ENCODE measurements at places on chromosomes 4 and X.

DNA sequence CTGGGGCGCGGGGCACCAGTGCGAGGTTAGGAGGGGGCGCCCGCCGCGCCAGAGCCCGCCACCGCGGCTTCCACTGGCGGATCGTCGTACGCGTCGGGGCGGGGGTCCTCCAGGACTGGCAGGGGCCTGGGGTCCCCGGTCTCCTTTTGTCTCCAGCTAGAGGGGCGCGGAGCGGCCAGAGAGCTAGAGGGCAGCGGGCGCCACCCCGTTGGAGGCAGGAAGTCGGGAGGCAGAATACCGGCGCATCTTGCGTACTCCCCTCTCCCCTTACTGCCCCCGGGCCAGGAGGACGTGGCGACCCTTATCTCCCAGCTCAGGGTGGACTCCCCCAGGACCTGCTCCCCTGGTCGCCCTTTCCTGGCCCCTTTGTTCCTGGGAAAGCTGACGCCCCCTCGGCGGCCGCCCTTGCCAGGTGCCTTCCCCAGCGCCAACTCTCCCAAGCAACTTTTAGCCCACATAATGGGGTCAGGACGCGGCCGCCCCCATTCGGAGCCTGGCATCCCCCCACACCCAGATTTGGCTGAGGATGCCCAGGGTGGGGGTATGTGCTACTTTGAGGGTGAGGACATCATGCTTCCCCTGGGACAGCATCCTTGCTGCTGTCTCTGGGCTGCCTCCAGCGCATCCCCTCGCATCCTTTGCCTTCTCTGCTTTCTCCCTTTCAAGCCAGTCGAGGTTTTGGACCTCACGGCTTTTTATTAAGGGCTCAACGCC lies 933 bp downstream of the CNKSR2 start:
- no peak for DNase-seq

DNA sequence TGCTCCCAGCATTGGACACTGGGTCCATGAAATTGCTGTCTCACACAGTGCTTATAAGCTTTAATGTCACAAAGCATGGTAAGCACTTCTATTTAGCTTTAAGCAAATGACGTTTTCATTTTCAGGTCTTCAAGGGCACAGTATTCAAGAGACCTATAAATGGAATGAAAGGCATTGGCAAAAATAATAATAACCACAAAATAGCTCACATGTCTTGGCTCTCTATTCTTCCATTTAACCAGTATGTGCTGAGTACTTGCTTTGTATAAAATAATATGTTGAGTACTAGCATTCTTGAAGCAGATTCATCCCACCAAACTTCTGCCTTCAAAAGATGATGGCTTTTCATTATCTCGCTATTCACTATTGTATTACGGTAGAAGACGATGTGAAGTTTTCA lies 203.0 kb downstream of the ADAMTS3 start:
- no peak for DNase-seq

- DNase-seq: no peak
Observed at GRCh38 chr4:3316146-3316545, 23.3 kb downstream of the RGS12 start.

DNA sequence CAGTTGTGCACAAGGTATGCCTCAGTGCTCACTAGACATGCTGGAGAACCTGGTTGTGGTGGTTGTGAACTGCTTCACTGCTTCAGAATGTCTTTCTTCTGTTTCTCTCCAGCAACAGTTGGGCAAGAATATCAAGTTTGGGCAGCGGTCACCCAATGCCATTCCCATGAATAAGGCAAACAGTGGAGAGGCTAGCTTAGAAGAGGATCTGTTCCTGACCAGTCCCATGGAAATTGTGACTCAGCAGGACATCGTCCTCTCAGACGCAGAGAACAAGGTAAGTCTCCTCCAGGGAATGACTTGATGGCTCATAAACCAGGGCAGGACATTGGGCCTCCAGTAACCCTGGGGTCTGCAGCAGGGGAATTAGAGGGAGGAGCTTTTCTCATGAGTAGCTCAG lies 79.9 kb downstream of the AASDH start:
- no peak for DNase-seq

- DNase-seq: peak; percentile 78
Observed at GRCh38 chrX:101415180-101416145, 7.4 kb downstream of the HNRNPH2 start.

- DNase-seq: no peak
Observed at GRCh38 chr4:9804918-9805317, 23.5 kb downstream of the DRD5 start.

- DNase-seq: no peak
Observed at GRCh38 chr4:153166716-153167501, 37.3 kb upstream of the TRIM2 start.

- DNase-seq: no peak
Observed at GRCh38 chr4:140689623-140690022, 66.6 kb downstream of the TBC1D9 start.

DNA sequence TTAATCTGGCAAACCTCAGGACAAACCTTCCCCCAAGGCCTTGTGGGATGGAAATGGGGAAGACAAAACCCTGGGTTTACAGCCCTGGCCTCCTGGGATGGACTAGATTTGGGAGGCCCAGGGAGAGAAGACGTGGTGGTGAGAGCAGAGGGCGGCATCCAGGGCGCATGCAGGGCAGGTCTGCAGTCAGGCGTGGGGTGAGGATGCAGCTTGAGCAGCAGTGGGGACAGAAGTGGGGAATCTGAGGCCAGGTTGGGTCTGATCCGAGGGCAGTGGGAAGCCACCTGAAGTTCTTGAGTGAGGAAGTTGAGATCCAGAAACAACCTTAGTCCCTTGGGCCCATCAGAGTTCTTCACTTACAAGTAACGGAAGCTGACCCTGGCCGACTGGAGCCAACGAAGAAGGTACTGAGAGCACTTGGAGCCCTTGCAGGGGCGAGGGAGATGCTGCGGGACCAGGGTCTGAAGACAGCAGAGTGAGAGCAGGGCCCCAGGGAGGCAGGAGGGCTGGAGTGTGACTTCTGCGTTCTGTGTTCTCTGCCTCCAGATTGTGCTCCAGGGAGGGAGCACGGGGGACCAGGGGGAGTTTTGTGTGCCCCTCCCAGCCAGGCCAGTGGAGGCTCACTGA lies 42.0 kb upstream of the GPR78 start:
- no peak for DNase-seq

GRCh38 chr4:120718979-120719566 lies 203.5 kb downstream of the PRDM5 start:
- DNase-seq: peak; percentile 21

GRCh38 chr4:24781999-24782745 lies 13.2 kb upstream of the SOD3 start:
- no peak for DNase-seq

GRCh38 chr4:115529126-115529525 lies 415.7 kb upstream of the NDST4 start:
- no peak for DNase-seq

- DNase-seq: no peak
Observed at GRCh38 chr4:140641789-140642439, 73.2 kb upstream of the UCP1 start.

- no peak for DNase-seq
Observed at GRCh38 chr4:3354455-3354811, 61.6 kb downstream of the RGS12 start.

- DNase-seq: no peak
Observed at GRCh38 chr4:7630568-7631287, 196.0 kb upstream of the PSAPL1 start.

DNA sequence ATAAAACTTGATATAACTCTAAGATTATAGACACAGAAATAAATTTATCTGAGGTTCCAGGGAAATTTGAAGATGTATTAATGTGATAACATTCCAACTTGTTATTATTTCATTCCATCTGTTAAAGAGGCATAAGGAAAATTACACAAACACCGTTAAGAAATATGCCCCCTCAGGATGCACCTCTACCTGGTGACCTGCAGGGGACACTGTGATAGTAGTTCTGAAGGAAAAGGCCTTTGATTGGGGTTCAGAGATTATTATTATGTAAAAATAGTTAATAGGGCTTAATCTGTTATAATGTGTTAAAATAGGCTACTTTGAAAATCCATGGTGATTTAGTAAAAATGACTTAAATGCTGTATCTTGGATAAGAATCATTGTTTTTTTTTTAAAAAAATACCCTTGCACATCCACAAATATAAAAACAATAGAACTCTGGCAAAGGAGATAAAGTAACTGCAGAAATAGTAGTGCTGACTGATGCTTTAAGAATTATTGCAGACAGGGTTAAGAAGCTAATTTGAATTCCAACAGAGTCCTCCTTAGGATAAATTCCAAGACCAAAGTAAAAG lies 6.1 kb upstream of the ABRAXAS1 start:
- peak; percentile 49 for DNase-seq

- no peak for DNase-seq
Observed at GRCh38 chr4:123443401-123444289, 47.0 kb downstream of the SPRY1 start.

GRCh38 chr4:126364311-126364911 lies 1049.7 kb downstream of the FAT4 start:
- DNase-seq: no peak

- no peak for DNase-seq
Observed at GRCh38 chr4:105894660-105895582, at the start of gene NPNT. Gene NPNT (plus strand): TSS chr4:105895471. CDS start chr4:105895653, 182 bp downstream.

GRCh38 chr4:56689201-56689969 lies 8.3 kb upstream of the HOPX start:
- DNase-seq: no peak

- DNase-seq: no peak
Observed at GRCh38 chrX:137427816-137428215, 138.1 kb upstream of the ZIC3 start.

DNA sequence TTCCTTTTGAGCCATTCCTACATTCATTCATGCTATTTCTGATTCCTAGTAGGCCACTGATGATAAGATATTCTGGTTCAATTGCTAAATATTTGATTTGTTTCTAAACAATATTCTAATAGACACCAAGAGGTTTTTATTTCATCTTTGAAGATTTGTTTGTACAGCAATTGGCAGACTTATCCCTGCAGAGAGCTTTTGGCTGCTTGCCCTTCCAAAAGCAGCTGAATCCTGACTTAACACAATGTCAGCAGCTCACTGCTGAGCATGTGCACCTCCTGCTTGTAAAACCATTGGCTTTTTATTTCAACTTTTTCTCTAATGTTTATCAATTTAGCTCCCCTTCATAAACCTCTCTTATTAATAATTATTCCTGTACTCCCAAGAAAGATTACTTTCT lies 45.3 kb downstream of the MMRN1 start:
- no peak for DNase-seq

DNA sequence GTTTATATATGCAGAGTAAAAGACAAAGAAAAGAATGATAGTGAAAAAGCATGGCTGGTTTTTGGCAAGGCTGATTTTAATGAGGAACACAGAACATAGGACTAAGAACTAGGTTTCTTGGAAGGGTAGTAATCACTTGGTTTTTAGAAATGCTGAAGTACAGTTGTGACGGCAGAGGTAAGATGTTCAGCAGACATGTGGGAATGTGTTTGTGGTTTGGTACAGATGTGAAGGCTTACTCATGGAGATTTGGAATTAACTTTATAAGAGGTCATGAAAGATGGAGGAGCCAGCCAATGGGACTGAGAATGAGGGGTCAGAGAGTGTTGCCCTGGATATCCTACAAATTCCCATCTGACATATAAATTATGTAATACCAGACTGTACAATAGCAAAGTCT lies 243.6 kb downstream of the NPFFR2 start:
- DNase-seq: no peak

DNA sequence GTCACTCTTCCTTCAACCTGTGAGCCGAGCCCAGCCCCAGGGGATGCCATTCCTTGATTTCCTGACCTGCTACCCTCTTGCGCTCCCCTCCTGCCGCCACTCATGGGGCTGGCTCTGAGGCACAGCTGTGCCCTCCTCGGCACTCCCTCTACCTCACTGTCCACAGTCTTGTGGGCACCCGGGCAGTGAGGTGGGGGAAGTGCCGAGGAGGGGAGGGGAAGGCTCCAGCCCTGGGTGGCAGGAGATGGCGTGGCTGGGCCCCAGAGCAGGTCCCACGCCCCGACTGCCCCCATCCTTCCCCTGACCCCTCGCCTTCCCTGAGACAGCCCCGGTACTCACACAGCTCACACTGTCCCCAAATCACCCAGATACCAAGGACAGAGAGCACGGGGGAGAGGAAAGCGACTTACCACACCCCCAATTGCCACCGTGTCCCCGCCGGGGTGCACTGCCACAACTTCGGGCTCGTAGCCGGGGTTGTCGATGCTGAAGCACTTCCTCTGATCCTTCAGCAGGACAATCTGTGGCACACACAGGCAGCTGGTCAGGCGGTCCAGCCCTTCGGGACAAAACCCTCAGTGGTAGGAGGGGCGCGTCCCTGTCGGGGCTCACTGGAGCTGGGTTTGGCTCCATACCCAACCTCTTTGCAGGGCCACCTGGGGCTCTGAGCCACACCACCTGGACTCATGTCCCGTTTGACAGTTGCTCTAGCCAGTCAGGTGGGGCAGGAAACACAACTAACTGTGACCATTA lies 37.9 kb downstream of the WDR1 start:
- no peak for DNase-seq

GRCh38 chrX:153509592-153509991 lies 7.8 kb upstream of the ATP2B3 start:
- no peak for DNase-seq

GRCh38 chr4:575281-576141 lies 584 bp downstream of the TMEM271 start:
- no peak for DNase-seq

- DNase-seq: no peak
Observed at GRCh38 chr4:170794525-170794924, 704.8 kb upstream of the AADAT start.

DNA sequence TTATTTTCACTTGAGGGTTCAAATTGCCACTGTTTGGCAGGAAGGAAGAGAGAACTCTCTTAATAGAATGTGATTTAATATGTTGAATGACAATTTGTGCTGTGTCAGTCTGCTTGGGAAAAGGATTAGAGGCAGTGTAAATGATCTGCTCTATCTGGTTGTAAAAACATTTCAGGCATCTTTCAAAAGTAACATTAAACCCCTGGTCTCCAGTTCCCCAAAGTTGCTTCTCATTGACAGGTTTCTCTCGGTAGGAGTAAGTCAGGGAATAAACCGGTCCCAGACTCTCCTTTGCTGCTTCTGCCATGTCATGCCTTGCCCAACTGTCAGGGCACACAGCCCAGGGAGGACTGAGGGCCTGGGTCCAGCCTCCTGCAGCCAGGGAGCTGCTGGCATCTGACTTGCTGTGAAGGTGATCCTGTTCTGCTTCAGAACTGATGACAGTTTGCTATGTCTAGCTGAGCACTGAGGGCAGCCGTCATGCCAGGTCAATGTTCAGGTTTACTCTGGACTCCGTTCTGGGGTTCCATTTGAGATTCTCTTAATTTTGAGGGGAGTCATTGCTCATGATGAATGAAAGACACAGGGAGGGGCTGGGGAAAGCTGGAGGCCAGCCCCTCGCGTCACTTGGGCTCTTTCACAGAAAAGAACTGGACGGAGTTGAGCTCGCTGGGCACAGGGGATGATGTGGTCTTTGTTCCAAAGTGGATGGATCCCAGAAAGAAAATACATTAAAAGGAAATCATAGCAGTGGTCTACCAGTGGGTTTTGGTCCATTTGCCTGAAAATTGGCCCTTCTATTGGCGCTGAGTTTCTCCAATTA lies 312.4 kb downstream of the ARHGAP10 start:
- no peak for DNase-seq

- DNase-seq: peak; percentile 30
Observed at GRCh38 chr4:105145903-105146275, 787 bp upstream of the TET2 start.

Measured in CD4-positive, alpha-beta T cell treated with Interleukin-10 for 1 hour (primary cell).